ENCODE measurements at places on chromosomes 4 and X. TPM values are rescaled to one million over a fixed set of nuclear protein-coding genes. Genes with fewer than 3 reads are reported as not detected.

The XAGE2 gene
- total RNA-seq: not detected

The RBBP7 gene
- 98.7 TPM for total RNA-seq

The GYPE gene
- 1.5 TPM for total RNA-seq

The INTS6L gene
- total RNA-seq: 8.2 TPM

The LRP2BP gene
- total RNA-seq: 0.86 TPM

The TMSB15C gene
- total RNA-seq: 4.0 TPM

The FRG2 gene
- not detected for total RNA-seq

The IBSP gene
- total RNA-seq: not detected

The TRPC3 gene
- total RNA-seq: 0.24 TPM

The CT45A1 gene
- not detected for total RNA-seq

The ZCCHC4 gene
- 8.6 TPM for total RNA-seq

The NXF2 gene
- total RNA-seq: not detected

The ANXA5 gene
- 346 TPM for total RNA-seq

The DHX15 gene
- 99.2 TPM for total RNA-seq

The MAGEE1 gene
- total RNA-seq: 3.1 TPM

The TMEM35A gene
- total RNA-seq: 13.8 TPM

The SNCA gene
- 9.1 TPM for total RNA-seq

The CCDC110 gene
- total RNA-seq: 3.5 TPM

The GLRA3 gene
- not detected for total RNA-seq

The UNC5C gene
- total RNA-seq: 9.2 TPM

The NLGN4X gene
- total RNA-seq: 0.83 TPM

The ITIH6 gene
- total RNA-seq: not detected

The MAGEA9 gene
- not detected for total RNA-seq

The HAUS3 gene
- total RNA-seq: 11.8 TPM

The EREG gene
- 0.37 TPM for total RNA-seq

The NUDT6 gene
- total RNA-seq: 2.7 TPM

The LRRC66 gene
- 0.65 TPM for total RNA-seq

The FGA gene
- total RNA-seq: not detected

The NPY1R gene
- 61.9 TPM for total RNA-seq

The SLC6A14 gene
- not detected for total RNA-seq

The TMEM144 gene
- total RNA-seq: 5.1 TPM

The FGF13 gene
- 13.6 TPM for total RNA-seq

The ETDB gene
- not detected for total RNA-seq

Data from posterior vena cava (tissue), 2 donors.